ENCODE measurements at places on chromosomes 5 and 9.

- DNase-seq, result no peak
Observed at GRCh38 chr5:74685979-74686631, 1.1 kb downstream of the HEXB start.

GRCh38 chr9:109307380-109308240 is 13.2 kb downstream of the EPB41L4B start:
- DNase-seq, result no peak

DNA sequence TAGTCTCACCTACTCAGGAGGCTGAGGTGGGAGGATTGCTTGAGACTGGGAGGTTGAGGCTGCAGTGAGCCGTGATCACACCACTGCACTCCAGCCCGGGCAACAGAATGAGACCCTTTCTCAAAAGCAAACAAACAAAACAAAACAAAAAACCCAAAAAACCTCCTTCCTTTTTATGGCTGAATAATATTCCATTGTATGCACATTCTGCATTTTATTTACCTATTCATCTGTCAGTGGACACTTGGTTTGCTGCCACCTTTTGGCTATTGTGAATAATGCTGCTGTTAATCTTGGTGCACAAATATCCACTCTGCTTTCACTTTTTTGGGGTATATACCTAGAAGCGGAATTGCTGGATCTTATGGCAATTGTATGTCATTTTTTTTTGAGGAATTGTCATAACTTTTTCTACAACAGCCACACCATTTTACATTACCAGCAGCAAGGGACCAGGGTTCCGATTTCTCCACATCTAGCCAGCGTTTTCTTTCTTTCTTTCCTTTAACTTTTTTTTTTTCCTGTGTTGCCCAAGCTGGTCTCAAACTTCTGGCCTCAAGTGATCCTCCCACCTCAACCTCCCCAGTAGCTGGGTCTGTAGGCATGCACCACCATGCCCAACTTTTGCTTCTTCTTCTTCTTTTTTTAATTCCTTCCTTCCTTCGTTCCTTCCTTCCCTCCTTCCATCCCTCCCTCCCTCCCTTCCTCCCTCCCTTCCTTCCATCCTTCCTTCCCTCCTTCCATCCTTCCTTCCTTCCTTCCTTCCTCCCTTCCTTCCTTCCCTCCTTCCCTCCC is 30.6 kb downstream of the NKX2-5 start:
- no peak for DNase-seq

DNA sequence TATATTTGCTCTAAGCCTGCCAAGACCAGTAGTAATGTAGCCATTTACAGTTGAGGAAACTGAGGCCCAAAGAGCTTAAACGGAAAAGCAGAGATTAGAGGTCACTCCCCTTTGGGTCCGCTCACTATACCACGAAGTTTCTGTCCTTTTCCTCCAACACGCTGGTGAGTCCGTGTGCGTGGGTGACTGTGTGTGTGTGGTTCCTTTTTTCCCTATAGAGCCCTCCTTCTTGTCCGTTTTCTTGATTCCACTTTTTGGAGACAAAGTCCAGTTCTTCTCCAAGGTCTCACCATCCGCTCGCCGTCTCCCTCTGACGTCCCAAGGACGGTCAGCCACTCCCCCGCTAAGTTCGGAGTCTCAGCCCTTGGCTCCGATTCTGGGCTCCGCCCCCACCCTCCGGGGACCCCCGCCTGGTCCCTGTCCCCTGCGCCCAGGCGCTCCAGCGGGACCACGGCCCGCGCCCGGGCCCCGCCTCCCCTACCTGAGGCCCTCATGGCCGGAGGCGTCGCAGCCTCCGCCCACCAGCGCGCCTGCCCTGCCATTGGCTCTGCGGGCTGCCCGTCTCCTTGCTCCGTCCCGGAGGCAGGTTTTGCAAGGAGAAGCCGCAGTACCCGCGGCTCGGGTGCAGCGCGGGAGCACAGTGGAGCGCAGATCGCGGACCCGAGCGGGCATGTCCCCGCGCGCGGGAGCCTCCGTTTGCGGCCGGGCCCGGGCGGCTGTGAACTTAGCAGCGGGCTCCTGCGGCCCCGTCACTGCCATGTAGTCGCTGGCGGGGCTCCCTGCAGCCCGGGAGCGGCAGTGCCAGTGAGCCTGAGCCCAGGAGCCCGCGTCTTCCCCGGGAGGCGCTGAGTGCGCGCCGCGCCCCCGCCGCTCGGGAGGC is at the start of gene MAST4:
MAST4 (plus strand) TSS at position 638 of the 880 bp plus-strand sequence. CDS start 263 bp downstream, outside the sequence.
- peak; percentile 92 for DNase-seq

Measured in AG08396 (cell line).